Stimulated activated CD4-positive, alpha-beta T cell treated with anti-CD3 and anti-CD28 coated beads, Interleukin-2, amount 100 ng/mL, for 48 hours (primary cell): ENCODE measurements at places on chromosomes 12 and 14.

GRCh38 chr14:78302841-78303240 lies 132.7 kb downstream of the NRXN3 start:
- DNase-seq = no peak

- no peak for DNase-seq
Observed at GRCh38 chr14:50344876-50345563, 32.9 kb downstream of the DMAC2L start.

DNA sequence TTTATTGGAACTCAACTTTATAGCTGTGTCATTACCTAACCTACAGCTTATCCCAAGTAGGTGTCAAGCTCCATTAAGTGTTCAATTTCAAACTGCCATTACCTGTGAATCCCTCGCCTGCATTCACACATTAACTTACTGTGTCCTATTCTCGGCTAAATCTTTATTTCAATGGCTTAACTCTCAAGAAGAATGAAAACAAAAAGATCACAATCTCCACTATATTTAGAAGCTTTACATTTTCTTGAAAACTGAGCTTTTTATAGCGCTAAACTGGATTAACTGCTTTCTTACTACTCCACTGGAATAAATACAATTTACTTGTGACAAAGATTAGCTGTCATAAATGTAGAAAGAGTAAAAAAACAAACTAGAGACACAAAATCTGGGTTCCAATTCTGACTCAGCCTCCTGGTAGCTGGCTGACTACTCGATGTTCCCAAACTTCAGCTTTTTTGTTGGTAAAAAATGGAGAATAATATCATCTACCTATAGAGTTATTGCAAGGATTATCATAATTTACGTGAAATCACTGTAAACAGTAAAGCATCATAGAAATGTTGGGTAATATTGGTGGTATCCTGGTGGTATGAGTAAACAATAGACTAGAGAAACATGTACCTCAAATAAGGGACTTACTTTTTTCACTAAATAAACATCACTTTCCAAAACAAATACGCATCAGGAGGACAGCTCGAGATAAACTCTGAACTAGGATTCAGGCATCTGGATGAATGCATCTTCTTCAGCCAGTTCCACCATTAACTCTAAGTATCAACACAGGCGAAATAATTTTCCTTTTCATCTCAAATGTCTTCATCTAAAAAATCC lies 1.7 kb downstream of the RALGAPA1 start:
- DNase-seq = no peak

- no peak for DNase-seq
Observed at GRCh38 chr12:52319097-52319496, 2.1 kb downstream of the KRT83 start.

DNA sequence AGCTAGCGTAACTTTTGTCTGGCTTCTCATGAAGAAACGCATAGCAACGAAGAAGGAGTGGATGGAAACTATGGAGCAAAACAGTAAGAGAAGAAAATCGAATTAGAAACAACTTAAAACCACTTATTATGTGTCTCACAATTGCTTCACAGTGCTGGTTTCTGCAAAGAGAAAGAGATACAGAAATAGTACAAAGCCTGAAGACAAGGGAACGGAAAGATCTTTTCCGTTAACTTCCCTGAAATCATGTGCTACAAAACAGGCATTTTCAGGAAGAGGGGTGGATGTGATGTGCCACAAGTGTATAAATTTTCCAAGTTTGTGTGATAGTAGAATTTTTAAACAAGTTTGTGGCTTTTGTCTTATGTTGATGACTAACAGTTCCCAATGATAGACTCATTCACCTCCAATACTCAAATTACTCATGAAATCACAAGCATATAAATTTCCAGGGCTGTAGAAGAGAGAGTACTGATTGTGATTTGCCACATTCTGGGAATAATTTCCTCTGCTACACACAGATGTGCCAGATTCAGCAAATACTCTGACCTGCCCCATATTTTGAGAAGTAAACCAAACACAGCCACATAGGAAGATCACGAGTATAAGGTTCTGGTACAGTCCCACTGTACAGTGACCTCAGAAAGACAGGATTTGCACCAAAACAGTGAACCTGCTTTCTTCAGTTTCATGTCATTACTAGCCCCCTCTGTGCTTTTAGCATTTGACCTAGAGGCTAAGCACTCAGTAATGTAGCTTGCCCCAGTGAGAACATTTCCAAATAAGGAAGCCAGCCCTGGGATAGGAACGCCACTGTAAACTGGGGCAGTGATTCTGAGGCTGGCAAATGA lies 41.4 kb upstream of the PPFIA2 start:
- no peak for DNase-seq
